Dermis blood vessel endothelial cell (primary cell): ENCODE measurements at places on chromosomes 3 and 15.

DNA sequence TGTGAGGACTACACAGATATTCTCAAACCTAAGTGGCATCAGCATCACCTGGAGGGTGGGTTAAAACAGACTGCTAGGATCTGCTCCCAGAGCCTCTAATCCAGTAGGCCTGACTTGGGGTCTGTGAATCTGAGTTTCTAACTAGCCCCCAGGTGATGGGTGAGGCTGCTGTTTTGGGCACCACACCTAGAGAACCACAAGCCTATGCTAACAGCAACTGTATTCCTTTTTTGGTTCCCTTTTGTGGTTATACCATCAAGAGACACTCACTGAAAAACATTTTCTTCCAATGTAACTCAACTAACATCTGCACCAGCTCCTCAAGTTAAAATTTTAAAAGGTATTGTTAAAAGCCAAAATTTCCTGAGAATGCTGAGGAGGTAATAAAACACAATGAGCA is 16.0 kb downstream of the WDR82 start:
- DNase-seq: no peak

- DNase-seq: peak; percentile 73
Measured at GRCh38 chr3:161273589-161274218, 52.6 kb downstream of the NMD3 start.

GRCh38 chr15:77540312-77541060 is 92.2 kb downstream of the LINGO1 start:
- DNase-seq: no peak

- DNase-seq: no peak
Measured at GRCh38 chr3:13682331-13683013, 133.5 kb downstream of the FBLN2 start.

DNA sequence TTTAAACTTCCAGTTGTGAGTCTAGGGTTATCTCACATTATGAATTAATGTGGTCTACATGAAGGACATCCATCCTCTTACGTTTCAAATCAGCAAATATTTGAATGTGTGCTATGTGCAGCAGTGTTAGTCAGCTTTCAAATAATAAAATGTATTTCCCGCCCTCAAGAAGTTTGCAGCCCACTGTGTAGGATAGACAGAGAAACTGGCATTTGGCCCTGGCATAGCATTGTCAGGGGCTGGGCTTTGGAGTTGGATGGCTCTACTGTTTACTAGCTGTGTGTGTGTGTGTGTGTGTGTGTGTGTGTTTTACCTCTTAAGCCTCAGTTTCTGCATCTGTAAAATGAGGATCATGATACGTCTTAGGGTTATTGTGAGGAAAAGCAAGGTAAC is 400.5 kb upstream of the C2CD4B start:
- DNase-seq: no peak

DNA sequence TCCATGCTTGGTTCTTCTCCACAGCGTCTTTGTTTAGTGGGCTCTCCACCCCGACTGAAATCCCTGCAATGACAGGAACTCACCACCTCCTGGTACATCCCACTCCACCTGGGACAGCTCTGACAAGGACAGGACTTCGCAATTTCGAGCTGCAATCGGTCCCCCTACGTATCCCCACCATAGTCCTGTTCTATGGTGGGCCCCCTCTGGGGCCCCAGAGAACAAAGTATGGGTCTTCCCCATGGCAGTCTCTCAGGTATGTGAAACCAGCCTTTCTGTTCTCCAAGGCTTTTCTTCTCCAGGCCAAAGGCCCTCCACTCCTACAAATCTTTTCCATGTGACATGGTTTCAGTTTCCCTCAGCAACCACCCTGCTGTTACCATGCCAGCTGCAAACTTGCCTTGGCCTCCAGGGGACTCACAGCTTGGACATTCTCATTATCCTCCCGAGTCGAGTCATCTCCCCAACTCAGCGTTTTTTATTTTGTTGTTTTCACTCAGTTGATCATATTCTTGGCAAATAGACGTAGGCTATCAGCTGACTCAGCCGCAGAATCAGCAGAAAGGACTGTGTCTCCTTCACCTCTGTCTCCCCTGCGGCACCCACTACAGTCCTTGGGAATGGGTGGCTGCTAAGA is 233.3 kb downstream of the OPA1 start:
- peak; percentile 34 for DNase-seq

GRCh38 chr15:78617076-78617475 is 3.7 kb downstream of the CHRNA3 start:
- DNase-seq: no peak

DNA sequence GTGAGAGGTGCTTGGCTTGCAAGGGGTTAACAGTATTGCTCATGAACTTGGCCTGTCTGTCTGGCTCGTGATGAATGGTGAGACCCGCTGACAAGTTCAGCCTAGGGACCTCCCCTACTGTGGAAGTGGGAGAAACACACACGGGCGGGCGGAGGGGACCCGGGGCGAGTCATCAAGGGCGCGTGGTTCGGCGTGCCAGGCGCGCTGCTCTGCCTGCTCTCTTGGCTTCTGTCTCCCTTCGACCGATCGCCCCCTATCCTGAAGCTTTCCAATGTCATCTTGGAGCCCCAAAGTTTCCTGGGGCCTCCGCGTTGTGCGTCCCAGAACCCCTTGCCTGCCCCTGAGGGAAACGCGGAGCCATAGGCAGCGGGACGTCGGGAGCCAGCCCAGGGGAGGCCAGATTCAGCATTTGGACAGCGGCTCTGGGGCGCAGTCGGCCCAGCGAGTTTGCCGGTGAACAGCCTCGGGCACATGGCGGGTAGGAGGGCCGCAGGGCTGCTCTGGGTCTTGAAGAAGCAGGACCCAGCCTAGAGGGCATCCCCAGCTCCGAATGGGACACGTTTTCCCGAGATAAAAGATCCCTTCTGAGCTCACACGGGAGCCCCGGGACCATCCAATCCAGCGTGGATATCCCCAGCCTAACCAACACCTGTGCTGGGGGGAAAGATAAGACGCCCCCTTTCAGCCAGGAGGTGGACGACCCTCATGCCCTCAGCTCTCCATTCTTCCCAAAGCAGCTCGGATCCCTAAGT is 27.0 kb upstream of the POLG start:
- peak; percentile 82 for DNase-seq

DNA sequence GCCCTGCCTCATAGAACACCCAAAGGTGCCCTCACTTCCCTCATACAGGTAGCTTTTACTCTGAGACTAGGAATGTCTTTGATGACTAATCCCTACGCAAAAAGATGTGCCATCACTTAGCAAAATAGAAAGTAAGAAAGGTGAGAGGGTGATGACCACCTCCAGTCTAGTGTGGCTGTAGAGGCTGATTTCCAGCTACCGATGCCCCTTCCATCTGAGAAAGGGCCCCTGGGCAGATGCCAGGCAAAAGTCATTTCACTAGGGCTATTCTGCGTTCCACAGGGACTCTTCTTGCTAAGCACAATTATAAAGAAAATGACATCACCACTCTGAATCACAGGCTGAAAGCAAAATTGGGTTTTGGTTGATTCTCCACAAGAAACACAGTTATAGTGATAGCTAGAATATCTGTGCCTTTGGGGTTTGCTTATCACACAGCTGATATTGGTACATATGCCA is 77.4 kb downstream of the RBPMS2 start:
- DNase-seq: peak; percentile 34

GRCh38 chr3:178359728-178360127 is 176.5 kb upstream of the KCNMB2 start:
- no peak for DNase-seq

DNA sequence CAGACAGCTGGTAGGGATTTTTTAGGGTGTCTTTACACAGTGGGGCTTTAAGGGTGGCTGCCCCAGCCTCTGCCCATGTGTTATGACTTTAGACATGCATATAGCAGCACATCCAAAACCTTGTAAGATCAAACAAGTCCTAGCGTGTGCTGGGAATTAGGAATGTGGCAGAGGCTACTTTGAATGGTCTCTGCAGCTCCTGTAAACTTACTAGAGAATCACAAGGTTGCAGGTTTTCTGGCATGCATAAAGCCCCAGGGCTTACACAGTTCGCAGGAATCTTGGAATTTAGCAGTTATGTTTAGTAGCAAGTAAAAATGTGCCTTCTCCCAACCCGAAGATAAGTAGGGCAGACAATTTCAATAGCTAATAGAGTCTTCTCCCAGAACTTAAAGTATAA is 46.9 kb upstream of the COL6A6 start:
- DNase-seq: no peak

DNA sequence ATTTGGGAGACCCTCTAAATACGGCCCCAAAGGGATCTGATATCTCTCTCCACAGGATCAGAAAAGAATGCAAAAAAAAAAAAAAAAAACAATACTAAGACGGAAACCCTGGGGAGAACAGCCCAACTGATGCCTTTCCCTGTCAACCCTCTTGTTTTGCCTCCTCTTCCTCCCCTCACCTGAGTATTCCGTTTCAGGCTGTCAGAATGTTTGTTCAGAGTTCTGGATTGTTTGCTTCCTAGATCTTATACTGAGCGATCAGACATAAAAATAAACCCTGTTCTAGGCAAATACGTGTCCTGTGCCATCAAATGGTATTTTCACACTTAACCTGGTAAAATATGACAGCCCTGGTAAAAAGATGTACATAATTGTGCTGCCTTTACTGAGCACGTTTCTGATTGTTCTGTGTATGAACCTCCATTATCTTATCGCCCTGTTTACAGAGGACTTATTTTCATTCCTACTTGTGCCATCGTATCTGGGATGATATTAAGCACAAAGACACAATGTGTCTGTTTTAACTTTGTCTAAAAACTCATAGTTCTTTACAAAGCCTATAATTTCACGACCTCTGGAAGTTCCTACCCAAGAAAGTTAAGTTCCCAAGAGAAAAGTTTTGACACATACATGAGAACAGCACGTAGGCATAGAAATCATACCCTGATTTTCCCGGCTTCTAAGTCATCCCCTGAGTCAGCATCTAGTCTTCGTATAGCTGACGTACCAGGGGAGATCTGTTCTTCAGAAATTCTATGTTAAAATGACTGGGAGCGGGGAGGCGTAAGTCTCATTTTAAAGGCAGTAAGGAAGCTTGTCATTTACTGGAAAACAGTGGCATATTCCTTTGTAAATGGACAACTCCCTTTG is 856 bp downstream of the ZBTB38 start:
- DNase-seq: peak; percentile 83

DNA sequence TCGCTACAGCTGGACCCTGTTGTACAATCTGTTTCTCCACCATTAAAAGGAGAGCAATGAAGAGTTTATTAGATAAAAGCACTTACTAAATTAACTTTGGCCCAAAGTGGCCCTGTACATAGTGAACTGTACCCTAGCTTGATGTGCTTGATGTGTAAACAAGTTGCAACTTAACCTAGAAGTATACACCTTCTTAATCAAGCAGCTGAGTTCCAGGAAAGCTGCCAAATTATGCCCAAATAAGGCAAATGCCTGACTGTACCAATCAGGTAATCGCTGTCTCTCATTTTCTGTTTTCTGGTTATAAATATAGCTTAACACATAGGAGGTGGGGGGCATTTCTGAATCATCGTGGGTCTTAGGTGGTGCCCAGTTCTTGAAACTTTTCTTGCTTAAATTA is 704.8 kb upstream of the CBLB start:
- DNase-seq: no peak

GRCh38 chr3:45051685-45052084 is 25.6 kb downstream of the CLEC3B start:
- no peak for DNase-seq

DNA sequence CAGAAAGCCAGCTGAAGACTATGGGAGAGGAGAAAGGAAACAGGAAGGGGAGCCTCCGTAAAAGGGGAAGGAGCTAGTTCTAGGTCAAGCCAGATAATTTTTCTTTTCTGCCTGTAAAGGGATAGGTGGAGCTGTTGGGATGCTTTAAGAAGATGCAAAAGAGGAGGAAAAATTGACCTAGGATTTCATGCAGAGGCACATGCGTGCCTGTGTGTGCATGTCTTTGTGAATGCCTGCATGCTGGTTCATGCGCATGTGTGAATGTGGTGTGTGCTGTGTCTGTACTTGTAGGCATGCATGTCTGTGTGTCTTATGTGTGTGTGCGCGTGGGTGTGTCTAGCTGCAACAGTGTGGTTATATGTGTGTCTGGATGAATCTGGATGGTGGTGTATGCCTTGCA is 27.3 kb downstream of the CCDC33 start:
- no peak for DNase-seq

- DNase-seq: no peak
Measured at GRCh38 chr3:97871186-97871585, 49.4 kb downstream of the CRYBG3 start.

- peak; percentile 85 for DNase-seq
Measured at GRCh38 chr3:111903067-111903511, 44.0 kb downstream of the PHLDB2 start.
